ENCODE measurements at places on chromosomes 11 and 22. TPM values are rescaled to one million over a fixed set of nuclear protein-coding genes. Genes with fewer than 3 reads are reported as not detected.

KDM4D gene
- 0.25 TPM for total RNA-seq

SLC1A2 gene
- total RNA-seq: 4.7 TPM

PATE2 gene
- not detected for total RNA-seq

DNA sequence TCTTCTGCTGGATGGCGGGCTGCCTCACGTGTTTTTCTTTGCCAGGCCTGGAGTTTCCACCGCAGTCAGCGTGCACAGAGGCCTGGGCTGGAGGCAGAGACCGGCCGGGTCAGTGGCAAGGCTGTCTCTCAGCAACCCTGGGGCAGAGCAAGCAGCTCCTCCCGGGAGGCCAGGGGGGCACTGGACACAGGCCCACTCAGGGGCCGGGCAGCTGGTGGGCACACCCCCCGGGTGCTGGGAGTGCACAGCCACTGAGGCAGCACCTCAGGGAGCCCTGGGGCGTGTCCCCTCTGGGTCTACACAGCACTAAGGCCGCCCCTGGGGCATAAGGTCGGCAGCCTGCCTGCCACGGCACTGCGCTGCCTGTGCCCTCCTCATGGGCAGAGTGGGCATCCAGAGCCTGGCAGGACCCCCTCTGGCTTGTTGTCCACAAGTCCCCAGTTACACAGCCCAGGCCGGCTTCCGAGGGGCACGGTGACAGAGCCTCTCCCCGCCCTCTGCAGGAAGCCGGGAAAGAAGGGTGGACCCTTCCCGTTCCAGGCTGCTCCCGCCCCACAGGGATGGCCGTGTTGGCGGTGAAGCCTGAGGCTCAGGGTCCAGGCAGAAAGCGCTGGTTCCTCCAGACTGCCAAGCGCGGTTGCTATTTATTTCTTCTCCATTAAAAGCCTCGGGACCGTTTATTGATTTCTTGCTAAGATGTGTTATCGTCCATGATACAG lies 18.5 kb upstream of the TH start:
- no peaks in the 10 kb centered on the region for H3K4me1 ChIP-seq
- H3K27ac ChIP-seq: no peak overlapping the region
- no peaks in the 10 kb centered on the region for H3K27me3 ChIP-seq
- no peak for DNase-seq

OOSP4B gene
- total RNA-seq: not detected

GRCh38 chr11:959608-960007 lies 33.9 kb downstream of the AP2A2 start:
- H3K27me3 ChIP-seq: no peaks in the 10 kb centered on the region
- peaks cover 24% of the 10 kb centered on the region for H3K36me3 ChIP-seq
- peaks cover 47% of the 10 kb centered on the region for H3K4me1 ChIP-seq
- H3K4me3 ChIP-seq: no peak overlapping the region

OR5M10 gene
- total RNA-seq: not detected

SIDT2 gene
- total RNA-seq: 24.8 TPM

GRCh38 chr22:24265734-24266133 lies 4.9 kb upstream of the SPECC1L start:
- H3K27me3 ChIP-seq: no peaks in the 10 kb centered on the region
- no peaks in the 10 kb centered on the region for H3K36me3 ChIP-seq

GRCh38 chr22:50280708-50281383 lies 10.7 kb upstream of the MAPK11 start:
- peaks cover 12% of the 10 kb centered on the region for H3K4me1 ChIP-seq
- H3K36me3 ChIP-seq: peaks cover 85% of the 10 kb centered on the region
- no peaks in the 10 kb centered on the region for H3K27me3 ChIP-seq
- H3K27ac ChIP-seq: no peak overlapping the region

DNA sequence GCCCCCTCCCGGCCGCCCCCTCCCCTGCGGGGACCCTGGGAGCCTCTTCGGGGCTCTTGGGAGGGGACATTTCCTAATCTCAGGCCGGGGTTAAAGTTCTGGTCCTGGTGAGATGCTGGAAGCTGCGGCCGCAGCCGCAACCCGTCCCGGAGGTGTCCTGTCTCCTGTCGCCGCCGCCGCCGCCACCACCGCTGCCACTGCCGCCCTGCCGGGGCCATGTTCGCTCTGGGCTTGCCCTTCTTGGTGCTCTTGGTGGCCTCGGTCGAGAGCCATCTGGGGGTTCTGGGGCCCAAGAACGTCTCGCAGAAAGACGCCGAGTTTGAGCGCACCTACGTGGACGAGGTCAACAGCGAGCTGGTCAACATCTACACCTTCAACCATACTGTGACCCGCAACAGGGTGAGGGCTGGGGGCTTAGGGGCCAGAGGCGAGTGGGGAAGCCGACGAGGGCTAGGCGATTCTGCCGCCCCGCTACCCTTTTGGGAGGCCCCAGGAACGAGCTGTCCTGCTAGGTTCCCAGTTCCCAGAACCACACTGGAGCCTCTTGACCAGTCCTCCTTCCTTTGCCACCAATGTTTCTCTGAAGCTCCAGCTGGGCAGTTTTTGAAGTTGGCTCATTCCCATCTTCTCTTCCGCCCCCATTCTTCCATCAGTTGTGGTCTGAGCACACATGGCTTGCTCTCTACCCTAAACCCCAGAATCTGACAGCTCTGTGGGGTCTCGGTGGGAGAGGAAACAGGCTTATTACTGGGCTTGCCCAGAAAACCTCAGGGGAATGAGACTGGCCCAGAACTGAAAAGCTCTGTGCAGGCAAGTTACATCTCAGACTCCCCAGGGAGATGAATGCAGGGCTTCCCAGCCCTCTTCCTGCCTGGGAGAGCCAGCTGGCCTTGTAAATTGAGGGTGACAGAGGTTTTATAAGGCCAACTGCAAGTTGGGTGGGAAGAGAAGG lies 781 bp downstream of the SIDT2 start:
- H3K4me3 ChIP-seq: peak overlapping the region; percentile 72
- no peaks in the 10 kb centered on the region for H3K27me3 ChIP-seq
- no peaks in the 10 kb centered on the region for H3K36me3 ChIP-seq

GPHA2 gene
- total RNA-seq: not detected

GRCh38 chr11:8794126-8794525 lies 111.5 kb downstream of the RPL27A start:
- no peaks in the 10 kb centered on the region for H3K27me3 ChIP-seq
- H3K4me3 ChIP-seq: no peak overlapping the region
- H3K27ac ChIP-seq: no peak overlapping the region
- no peak for DNase-seq
- no peaks in the 10 kb centered on the region for H3K36me3 ChIP-seq

DNA sequence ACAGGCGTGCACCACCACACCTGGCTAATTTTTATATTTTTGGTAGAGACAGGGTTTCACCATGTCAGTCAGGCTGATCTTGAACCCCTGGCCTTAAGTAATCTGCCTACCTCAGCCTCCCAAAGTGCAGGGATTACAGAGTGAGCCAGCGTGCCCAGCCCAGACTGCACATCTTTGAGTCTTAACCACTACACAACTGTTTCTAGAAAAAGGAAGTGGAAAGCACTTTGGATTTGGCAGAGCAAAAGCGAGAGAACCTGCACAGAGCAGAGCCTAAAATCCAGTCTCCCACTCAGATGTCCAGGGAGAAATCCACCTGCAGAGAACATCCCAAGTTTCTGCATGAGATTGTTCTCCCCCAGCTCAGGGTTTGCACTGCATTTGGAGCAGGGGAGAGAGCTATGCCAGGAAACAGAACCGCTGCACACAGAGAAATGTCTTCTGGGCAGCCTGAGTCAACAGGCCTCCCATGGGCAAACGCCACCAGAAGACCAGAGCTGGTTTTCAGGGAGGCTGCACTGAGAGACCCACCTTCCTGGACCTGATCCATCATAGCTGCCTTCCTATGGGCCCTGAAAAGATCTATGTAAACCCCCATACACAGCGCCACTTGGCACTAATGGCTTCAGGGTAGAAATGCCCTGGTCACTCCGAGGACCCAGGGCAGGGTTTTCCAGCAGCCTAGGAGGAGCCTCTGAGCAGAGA lies 54.0 kb downstream of the RPUSD4 start:
- DNase-seq: no peak
- no peaks in the 10 kb centered on the region for H3K36me3 ChIP-seq
- no peaks in the 10 kb centered on the region for H3K27me3 ChIP-seq

DNA sequence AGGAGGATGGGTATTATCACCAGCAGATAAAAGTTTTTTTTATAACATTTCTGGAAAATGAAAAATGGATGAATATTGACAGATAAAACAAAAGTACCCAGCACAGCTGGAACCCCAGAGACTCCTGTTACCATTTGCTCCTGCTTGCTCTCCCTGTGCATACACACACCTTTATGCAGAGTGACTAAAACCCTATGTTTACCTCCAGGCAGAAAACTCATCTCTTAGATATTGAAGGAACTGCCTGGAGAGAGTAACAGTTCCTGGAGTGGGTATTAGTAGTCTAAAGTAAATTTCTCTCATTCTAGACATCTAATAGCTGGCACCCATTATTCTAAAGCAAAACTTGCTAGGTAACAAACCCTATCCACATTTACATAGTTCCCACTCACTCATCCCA lies 38.0 kb downstream of the CYP2R1 start:
- no peak overlapping the region for H3K27ac ChIP-seq
- H3K4me3 ChIP-seq: no peak overlapping the region

GRCh38 chr11:21909145-21909544 lies 283.7 kb upstream of the ANO5 start:
- no peak overlapping the region for H3K4me3 ChIP-seq
- H3K36me3 ChIP-seq: no peaks in the 10 kb centered on the region
- no peaks in the 10 kb centered on the region for H3K4me1 ChIP-seq

DNA sequence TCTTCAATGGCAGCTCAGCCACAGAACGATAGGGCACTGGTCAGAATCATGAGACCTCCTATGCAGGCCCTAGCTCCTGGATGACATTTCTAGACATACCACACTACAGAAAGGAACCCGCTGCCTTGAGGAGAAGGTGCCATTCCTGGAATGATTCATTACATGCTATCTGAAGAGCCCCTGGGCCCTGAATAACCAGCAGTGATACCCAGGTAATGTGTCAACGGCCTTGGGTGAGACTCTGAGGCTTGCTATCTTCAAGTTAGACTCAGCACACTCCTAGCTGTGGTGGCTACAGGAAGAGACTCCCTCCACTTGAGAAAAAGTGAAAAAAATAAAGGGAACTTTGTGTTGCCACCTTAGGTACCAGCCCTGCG lies 161.2 kb upstream of the GRIA4 start:
- H3K4me3 ChIP-seq: no peak overlapping the region
- no peaks in the 10 kb centered on the region for H3K36me3 ChIP-seq
- no peaks in the 10 kb centered on the region for H3K4me1 ChIP-seq

DNA sequence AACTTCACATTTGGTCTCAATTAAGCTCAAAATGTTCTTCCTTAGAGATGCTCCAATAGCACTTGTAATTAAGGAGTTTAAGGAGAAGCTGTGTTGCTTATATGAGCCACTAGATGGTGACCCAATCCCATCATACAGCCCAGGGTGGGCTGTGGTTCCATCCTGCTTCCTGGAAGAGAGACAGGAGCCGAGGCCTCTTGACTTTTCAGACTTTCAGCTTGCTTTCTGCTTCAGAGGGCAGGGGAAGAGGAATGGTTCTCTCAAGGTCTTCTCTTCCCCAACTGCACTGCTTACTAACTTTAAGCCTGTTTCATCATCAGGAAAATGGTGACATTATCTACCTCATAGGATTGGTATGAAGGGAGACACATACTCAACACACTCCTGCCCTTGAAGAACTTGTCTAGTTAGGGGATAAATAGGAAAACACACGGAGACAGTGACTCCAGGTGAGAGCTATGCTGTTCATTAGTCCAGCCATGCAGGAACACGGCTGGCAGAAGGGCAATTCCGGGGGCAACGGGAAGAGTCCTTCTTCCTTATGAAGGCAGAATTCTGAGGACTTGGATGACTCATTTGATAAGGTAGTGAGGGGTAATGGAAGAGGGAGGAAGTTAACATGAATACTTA lies 20.1 kb downstream of the TMEM218 start:
- peak; percentile 65 for DNase-seq
- no peak overlapping the region for H3K4me3 ChIP-seq
- H3K4me1 ChIP-seq: no peaks in the 10 kb centered on the region
- no peak overlapping the region for H3K27ac ChIP-seq
- no peaks in the 10 kb centered on the region for H3K36me3 ChIP-seq
